MCF 10A (cell line): ENCODE measurements at places on chromosomes 5 and 9.

DNA sequence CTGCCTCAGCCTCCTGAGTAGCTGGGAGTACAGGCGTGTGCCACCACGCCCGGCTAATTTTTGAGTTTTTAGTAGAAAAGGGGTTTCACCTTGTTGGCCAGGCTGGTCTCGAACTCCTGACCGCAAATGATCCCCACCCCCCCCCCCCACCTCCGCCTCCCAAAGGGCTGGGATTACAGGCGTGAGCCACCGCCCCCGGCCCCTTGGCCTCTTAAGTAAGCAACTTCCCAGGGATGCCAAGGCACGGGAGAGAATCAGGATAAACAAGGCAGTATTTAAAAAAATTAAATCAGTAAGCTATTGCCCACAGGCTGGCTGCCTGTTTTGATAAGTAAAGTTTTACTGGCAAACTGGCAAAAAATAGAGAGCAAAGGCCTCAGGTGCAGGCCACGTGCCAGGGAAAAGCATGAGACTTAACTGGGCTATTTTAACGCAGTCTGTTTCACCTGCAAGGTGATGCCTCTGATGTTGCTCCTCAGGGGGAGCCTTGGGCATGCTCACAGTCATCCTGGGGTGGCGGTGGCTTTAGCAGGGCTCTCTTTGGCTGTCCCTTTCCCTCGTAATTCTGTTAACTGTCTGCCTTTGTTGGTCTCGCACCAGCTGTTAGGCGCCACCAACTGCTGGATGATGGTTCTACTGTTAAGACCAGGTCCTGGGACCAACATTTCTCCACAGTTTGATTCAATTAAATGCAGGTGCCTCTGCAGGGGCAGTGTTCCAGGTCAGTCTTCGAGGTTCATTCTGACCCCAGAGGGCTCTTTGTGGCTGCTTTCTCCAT is 19.4 kb upstream of the RNF130 start:
- peak; percentile 61 for DNase-seq

DNA sequence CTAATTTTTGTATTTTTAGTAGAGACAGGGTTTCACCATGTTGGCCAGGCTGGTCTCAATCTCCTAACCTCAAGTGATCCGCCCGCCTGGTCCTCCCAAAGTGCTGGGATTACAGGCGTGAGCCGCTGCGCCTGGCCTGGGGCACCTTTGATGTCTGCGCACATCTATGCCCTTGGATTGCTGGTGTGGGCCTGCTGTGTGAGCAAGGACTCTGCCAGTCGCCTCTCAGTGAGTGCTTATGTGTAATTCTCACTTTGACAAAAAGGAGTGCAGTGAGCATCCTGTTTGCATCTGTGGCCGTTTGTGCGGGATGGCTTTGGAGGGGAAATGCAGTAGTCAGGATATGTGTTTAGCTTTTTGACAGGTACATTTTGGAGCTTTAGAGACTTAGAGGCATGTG is 9.4 kb downstream of the WDR5 start:
- DNase-seq = no peak

- DNase-seq = no peak
Observed at GRCh38 chr5:14415024-14415697, 166.4 kb upstream of the OTULINL start.

DNA sequence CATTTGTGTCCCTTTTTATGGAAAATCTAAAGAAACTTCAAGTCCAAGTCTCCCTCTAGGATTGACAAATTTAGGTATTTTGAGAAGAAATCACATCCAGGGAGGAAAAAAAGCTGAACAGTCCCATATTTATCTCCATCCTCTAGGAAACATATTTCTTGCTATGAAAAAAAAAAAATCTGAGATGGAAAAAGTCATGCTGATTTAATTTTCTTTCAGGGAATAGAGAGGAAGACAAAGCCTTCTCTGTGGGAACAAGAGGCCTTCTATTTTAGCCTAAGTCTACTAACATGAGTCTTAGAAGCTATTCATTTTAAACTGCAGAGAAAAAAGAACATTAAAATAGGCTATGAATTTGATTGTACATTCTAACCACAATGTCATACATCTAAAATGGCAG is 63.1 kb upstream of the CDK5RAP2 start:
- DNase-seq = no peak

GRCh38 chr9:128115187-128116103 is 12.1 kb downstream of the PTGES2 start:
- DNase-seq = no peak

- DNase-seq = no peak
Observed at GRCh38 chr9:131277287-131277909, 1.1 kb upstream of the FAM78A start.

GRCh38 chr5:55969956-55970355 is 24.8 kb downstream of the IL6ST start:
- DNase-seq = no peak

DNA sequence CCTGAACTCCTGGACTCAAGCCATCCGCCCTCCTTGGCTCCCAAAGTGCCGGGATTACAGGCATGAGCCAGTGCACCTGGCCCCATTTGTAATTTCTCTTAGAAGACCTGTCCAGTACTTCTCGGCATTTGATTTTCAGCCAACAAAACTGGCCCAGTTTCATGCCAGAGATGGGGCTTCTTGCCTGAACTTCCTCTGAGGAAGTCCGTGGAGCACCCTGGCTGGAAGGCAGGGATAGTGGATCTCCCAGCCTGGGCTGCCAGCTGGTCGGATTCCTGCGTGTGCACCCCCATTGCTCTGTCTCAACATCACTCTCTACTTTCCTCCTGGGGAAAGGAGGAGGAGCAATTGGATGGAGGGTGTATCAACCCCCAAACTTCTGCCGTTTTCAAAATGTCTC is 39.0 kb downstream of the FAM78A start:
- DNase-seq = no peak

- DNase-seq = peak; percentile 16
Observed at GRCh38 chr9:136399176-136400037, 563 bp downstream of the SNAPC4 start.

DNA sequence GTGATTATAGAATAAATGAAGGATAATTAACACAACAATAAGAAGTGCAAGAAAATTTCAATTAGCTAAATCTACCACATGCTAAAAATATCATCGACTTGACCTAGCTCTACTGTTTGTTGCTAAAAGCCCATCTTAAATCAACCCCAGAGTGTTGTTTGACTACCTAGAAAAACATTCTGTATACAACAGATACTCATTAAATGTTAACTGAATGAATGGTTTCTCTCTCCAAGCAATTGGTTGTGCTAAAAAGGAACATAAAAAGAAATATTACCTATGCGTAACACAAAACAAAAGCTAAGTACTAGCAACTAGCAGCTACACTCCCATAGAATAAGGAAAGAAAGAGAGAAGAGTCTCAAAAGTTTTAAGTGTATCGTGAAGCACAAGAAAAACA is 5.5 kb upstream of the PLPP6 start:
- DNase-seq = no peak

- DNase-seq = no peak
Observed at GRCh38 chr9:95580812-95581761, 64.3 kb upstream of the PTCH1 start.

- no peak for DNase-seq
Observed at GRCh38 chr9:121786543-121786948, 135.1 kb downstream of the DAB2IP start.

GRCh38 chr5:93995126-93995621 is 253.8 kb upstream of the POU5F2 start:
- DNase-seq = peak; percentile 8

GRCh38 chr5:89901346-89901745 is 508.2 kb downstream of the CETN3 start:
- DNase-seq = no peak

- peak; percentile 8 for DNase-seq
Observed at GRCh38 chr9:113886466-113886865, 10.4 kb downstream of the ZNF618 start.

GRCh38 chr5:4880304-4880741 is 259.8 kb upstream of the ADAMTS16 start:
- no peak for DNase-seq

- no peak for DNase-seq
Observed at GRCh38 chr5:1921711-1922110, 39.0 kb upstream of the IRX4 start.
